NCI-H1092 (cell line): ENCODE measurements at places on chromosomes 5 and 9.
A peak's percentile ranks its signal among the peaks of the same experiment; 100 is the strongest.

DNA sequence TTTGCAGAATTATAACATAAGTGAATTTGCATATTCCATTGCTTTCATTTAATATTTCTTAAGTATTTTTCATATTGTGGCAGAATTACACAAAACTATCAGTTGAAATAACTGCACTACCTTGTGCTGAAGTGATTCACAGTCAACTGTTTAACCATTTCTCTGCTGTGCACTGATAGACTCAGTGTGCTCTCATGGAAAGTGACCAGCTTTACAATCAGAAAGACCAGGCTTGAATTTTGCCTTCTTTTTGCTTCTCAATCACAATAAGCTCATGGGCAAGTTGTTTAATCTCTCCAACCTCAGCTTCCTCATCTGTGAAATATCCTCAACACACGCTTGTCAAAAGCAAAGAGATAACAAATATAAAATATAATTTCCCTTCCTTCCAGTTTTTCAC is 18.3 kb downstream of the CDK5RAP2 start:
- no peak for DNase-seq

DNA sequence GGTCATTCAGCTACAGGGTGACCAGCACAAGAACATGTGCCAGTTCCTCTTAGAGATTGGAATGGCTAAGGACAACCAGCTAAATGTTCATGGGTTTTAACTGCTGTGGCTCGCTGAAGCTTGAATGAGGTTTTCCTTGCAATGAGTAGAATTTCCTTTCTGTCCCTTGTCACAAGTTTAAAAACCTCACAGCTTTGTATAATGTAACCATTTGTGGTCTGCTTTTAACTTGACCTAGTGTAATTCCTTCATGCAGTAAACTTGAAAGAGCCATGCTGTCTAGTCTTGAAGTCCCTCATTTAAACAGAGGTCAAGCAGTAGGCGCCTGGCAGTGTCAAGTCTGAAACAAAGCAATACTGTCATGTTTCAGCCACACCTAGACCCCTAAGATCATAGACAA is 181.3 kb upstream of the DMRT1 start:
- no peak for DNase-seq

DNA sequence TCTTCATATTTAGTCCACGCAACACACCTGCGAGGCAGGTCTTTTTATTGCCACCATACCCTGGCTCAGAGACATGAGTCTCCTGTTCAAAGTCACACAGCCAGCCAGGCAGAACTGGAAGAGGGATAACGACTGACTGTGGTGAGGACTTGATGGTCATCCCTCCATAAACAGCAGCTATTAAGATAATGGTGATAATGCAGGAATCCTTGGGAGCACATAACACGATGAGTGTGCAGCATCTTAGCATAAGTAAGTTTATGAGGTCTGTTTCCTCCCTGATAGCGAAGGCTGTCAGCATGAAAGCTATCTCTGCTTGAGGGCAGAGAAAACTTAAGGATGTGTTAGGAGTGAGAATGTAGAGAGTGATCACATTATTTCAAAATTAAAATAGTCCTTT is 30.9 kb downstream of the KCTD16 start:
- DNase-seq, result no peak

DNA sequence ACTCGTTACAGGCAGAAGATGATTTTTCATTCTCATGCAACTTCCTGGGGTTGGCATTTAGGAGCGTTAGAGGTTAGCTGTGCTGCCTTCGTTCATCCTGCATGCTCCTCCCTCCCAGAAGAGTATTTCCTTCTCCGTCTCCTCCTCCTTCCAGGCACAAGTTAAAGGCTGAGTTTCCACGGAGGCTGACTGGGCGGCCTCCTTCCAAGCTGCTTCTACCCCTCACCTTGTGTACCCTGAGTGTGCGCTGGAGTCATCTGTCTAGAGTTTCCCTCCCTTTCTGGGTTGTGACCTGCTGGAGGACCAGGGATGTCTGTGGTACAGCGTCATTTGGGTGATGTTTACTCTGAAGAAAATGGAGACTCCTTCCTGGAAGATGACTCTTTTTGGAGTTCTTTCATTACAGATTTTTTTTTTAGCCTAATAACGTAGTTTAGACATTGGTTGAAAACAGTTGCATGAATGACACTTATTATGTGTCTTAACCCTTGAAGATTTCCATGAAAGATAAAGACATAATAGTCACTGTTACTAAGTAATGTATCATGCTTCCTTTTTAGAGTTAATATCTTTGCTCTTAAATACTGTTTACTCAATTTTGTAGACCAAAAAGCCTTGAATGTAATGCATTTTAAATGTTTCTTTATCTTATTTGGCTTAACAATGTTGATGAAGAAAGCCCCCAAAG is 146.9 kb downstream of the TENT4A start:
- no peak for DNase-seq

DNA sequence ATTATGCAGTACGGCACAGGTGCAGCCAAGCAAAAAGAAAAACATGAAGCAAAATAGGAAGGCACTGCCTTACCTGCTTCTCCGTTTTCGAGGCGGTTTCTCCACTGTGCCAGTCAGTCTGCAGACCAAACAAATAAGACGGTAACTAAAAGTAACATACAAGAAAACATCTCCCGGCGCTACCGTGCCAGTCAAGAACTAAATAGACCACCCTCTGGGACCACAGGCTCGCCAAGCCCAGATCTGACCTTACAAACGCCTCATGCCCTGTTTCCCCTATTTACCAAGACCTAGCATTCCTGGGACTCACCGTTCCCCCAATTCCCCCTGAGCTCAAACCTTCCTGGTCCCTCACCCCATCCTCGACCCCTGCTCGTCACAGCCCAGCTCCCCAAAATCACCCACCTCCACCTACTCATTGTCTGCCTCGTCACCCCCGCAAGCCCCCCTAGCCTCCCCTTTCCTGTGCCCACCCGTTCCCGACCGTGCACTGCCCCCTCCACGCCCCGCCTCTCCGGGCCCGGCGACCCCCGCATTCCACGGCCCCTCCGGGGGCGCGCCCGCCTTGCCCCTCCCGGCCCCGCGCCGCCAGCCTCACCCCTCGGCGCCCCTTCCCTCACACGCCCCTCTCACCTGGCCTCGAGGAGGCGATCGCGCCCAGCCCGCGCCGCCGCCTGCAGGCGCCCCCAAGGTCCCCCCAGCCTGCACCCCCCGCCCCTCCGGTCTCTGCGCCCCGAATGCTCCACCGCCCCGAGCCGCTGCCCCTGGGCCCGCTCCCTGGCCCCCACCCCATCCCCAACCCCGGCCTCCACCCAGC is 560 bp downstream of the SCAI start:
- DNase-seq, result no peak

DNA sequence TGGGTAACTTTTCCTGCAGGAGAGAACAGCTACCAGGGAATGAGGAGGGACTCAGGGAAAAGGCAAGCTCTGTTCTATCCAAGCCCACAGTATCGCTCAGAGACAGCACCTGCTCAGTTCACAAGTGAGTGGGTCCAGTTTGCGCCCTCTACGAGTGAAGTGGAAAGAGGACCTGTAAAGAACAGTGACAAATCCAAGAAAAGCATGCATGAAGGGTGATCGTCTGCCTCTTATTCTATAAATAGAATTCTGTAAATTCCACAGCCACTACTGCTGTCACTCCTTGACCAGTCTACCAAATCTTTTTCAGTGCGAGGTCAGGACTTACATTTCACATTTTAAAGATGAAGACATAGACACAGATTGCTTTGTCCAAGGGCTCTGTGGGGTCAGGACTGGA is 117.5 kb downstream of the ENTREP1 start:
- DNase-seq, result no peak

DNA sequence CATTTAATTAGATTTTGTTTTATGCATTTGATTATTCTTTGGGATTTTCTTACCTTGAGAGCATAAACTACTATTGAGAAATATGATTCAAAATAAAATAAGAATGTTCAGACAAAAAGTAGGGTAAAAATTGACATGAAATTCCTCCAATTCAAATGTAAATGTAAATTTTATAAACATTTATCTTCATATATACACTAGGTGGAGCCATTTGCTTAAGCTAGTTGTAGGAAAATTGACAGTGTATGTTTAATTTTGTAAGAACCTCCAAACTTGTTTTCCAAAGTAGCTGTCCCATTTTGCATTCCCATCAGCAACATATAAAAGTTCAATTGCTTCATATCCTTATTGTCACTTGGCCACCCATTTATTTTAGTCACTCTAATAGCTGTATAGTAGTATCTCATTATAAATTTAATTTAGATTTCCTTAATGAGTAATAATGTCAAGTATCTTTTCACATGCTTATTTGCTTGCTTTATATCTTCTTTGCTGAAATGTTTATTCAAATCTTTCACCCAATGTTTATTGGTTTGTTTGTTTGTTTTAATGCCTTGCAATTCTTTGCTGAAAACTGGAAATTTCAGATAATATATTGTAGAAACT is 37.6 kb upstream of the SLCO6A1 start:
- DNase-seq, result no peak

- no peak for DNase-seq
These were observed 205.6 kb upstream of the CLINT1 start for GRCh38 chr5:158064334-158065123.

GRCh38 chr5:116532762-116533525 is 41.7 kb downstream of the SEMA6A start:
- peak; percentile 24 for DNase-seq

- no peak for DNase-seq
These were observed 81.4 kb downstream of the ZNF608 start for GRCh38 chr5:124665035-124665434.

- DNase-seq, result no peak
These were observed 14.0 kb downstream of the DDX46 start for GRCh38 chr5:134772461-134773125.

GRCh38 chr5:120435129-120435528 is 29.0 kb upstream of the PRR16 start:
- DNase-seq, result no peak

DNA sequence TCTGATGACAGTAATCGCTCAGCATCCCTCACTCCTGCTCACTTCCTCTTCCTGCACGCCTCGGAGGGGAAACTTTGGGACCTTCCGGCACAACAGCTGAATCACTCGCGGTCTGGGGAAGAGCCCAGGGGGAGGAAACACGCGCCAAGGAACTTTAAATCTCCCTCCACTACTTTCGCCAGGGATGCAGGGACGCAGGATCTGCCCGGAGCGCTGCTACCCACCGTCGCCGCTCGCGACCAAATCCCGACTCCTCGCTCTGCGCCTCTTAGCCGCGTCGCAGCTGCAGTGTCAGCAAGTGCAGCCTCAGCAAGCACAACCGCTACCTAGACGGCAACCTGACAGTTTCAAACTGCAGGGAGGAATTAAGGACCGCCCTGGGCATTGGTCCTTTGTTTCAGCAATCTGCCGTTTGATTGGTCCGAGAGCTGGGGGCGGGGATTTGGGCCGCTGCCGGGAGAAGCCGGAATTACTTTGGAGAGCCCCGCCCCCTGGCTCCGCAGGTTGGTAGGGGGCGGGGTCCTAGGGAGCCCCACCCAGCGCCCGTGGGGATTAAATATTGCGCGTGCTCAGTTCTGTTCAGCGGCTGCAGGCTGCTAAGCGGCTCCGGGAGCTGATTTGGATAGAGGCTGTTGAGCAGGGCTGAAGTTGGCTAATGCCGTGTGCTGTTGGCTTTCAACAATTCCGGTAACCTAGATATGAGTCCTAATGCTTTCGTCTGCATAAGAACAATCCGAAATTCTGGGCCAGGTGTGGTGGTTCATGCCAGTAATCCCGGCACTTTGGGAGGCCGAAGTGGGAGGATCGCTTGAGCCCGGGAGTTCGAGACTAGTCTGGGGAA is at the start of gene POC5:
Gene POC5 (minus strand): TSS at position 356 of the 841 bp plus-strand sequence. CDS start 4,500 bp downstream, outside the sequence.
- peak; percentile 92 for DNase-seq

GRCh38 chr5:76701298-76701697 is 14.6 kb upstream of the F2R start:
- DNase-seq, result no peak

DNA sequence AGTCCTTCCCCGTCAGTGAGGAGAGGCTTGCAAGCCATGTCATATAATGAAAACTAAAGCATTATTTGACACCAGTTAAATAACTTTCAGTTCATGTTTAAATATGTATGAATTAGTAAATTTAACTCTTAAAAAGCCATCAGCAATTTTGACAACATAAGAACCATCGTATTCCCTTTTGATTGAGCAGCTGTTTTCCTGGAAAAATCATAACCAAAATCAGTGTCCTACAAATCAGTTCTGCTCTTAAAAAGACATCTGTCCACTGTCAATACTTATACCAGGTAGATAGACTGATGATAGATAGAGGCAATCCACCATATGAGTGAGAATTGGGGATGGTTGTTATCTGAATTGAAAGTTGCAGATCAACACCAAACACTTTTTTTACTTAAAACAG is 2.3 kb downstream of the DIRAS2 start:
- DNase-seq, result no peak

DNA sequence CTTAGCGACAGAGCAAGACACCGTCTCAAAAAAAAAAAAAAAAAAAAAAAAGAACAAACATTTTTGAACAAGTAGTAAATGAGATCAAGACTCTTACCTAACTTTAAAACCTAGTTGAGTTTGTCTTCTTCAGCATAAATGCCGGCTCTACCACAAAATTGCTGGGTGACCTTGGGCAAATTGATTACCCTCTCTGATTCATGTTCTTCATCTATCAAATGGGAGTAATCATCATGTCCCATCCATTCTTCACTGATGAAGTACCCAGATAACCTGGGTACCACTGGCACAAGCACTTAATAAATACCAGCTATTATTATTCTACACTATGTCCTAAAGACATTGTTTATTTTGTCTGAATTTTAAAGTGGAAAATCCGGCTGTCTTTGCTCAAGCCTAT is 96.3 kb downstream of the ATPSCKMT start:
- DNase-seq, result no peak

- no peak for DNase-seq
These were observed 72.4 kb upstream of the NTRK2 start for GRCh38 chr9:84597131-84597530.

DNA sequence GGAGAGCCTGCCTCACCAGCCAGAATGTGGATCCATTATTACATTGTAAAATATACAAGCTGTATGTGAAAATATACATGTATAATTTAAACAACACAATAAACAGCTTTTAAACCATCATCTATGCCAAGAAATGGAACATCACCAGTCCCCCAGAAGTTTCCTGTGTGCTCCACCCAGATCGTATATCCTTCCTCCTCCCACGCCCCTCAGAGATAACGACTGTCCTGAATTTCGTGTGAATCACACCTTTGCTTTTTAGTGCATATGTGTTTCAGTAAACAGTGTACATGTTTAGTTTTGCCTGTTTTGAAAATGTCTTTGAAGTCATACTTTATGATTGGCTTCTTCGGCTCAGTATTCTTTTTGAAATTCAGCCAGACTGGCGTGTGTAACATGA is 134.6 kb upstream of the MYO10 start:
- no peak for DNase-seq

DNA sequence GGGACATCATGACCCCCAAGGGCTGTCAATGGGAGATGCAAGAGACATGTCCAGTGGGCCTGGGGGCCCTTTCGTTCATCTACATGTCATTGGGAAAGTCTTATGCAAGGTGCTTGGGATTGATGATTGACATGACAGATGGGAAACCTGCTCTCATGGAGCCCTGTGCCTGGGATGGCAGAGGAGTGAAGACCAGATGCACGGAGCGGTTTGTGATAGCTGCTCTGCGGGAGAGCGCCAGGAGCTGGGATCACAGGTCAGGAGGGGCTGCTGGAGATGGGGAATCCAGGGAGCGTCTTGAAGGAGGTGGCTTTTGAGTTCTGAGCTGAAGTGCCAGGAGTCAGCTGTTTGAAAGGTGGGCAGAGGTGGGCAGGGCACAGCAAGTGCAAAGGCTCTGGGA is 104.3 kb downstream of the FGF18 start:
- DNase-seq, result no peak

GRCh38 chr9:124347206-124347967 is 67.9 kb downstream of the PSMB7 start:
- DNase-seq, result no peak

- no peak for DNase-seq
These were observed 23.2 kb downstream of the DNM1 start for GRCh38 chr9:128226412-128226801.
